Ureter (tissue), 1 donor: ENCODE measurements at places on chromosomes 2 and 18.

DNA sequence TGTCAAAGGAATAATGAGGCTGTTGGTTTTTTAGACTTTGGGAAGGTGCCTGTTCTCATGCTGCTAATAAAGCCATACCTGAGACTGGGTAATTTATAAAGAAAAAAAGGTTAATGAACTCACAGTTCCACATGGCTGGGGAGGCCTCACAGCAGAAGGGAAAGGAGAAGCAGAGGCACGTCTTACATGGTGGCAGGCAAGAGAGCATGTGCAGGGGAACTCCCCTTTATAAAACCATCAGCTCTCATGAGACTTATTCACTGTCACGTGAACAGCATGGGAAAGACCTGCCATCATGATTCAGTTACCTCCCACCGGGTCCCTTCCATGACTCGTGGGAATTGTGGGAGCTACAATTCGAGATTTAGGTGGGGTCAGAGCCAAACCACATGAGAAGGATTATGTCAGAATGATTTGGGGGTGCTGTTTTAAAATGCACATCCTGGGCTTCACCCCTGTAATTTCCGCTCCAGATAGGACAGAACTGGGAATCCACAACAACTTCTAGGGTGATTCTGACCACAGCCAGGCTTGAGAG, 37.8 kb downstream of the TCF7L1 start:
- DNase-seq = no peak

DNA sequence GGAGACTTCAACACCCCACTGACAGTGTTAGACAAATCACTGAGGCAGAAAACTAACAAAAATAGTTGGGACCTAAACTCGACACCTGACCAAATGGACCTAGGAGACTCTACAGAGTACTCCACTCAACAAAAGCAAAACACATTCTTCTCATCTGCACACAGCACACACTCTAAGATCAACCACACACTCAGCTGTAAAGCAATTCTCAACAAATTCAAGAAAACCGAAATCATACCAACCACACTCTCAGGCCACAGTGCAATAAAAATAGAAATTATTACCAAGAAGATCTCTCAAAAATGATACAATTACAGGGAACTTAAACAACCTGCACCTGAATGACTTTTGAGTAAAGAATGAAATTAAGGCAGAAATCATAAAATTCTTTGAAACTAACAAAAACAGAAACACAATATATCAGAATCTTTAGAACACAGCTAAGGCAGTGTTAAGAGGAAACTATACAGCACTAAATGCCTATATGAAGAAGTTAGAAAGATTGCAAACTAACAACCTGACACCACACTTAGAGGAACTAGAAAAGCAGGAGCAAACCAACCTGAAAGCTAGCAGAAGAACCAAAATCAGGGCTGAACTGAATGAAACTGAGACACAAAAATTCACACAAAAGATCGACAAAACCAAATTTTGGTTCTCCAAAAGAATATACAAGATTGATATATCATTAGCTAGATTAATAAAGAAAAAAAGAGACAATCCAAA, 46.3 kb downstream of the RTTN start:
- DNase-seq = no peak

DNA sequence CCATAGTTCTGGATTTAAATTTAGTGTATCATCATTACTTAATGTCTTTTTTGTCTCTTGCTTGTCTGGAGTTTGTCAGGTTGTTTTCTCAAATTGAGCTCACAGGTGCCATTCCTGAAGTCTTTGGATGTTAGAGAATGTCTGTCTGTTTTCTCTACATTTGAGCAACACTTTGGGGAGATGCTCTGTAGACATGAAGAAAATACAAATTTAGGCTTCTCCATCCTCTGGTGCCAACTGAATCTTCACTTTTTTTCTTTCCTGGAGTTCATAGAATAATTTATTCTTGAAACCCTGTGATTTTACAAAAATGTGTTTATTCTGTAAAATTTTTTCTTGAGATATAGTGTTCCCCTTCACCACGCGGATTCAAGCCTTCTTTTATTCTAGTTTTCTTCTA, 256.4 kb upstream of the HDAC4 start:
- no peak for DNase-seq

DNA sequence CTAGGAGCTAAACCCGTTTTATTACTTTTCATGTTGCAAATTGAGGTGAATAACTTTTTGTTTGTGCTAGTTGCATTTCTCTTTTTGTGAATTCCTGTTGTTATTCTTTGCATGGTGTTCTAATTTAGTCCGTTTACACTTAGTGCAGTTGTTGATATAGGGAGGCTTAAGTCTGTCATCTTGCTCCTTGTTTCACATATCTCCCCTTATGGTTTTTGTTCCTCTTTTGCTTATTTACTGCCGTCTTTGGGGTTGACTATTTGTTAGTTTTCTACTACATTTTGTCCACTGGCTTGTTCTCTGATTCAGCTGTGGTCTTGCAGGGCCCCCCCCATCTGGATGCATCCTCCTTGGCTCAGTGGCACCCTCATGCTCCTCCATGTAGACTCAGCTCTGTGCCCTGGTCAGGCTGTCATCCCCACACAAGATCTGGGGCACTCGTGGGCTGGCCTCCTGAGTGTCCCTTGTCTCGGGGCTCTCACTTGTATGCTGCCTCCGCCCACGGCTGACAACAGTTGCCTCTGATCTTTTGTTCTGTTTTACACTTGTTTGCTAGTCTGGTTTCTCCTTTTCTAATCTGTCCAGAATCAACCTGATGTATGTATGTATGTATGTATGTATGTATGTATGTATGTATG, 42.9 kb upstream of the ASB1 start:
- no peak for DNase-seq

DNA sequence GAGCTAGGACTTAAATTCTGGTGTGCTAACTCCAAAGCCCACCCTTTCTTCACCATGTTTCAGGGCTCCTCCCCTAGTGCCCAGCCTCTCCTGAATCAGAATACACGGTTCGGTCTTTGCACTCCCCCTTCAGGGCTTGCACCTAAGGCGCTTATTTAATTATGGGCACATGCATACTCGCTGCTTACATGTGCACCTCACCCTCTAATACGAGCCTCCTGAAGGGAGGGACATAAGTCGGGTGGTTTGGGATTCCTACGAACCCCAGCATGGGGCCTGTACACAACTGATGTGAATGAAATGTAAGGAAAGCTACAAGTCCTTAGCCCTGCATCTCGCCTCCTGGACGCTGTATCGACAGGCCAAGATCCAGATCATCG, 435 bp downstream of the IFT172 start:
- DNase-seq = no peak

- DNase-seq = no peak
Measured at GRCh38 chr18:55404136-55404830, 183.7 kb downstream of the TCF4 start.

GRCh38 chr2:144854596-144854995, 334.7 kb upstream of the ZEB2 start:
- no peak for DNase-seq

- no peak for DNase-seq
Measured at GRCh38 chr2:25790074-25790790, 88.1 kb downstream of the ASXL2 start.

GRCh38 chr2:170744248-170745002, 25.8 kb upstream of the ERICH2 start:
- DNase-seq = no peak

- peak; percentile 41 for DNase-seq
Measured at GRCh38 chr2:26649992-26650712, 9.0 kb upstream of the CIB4 start.

DNA sequence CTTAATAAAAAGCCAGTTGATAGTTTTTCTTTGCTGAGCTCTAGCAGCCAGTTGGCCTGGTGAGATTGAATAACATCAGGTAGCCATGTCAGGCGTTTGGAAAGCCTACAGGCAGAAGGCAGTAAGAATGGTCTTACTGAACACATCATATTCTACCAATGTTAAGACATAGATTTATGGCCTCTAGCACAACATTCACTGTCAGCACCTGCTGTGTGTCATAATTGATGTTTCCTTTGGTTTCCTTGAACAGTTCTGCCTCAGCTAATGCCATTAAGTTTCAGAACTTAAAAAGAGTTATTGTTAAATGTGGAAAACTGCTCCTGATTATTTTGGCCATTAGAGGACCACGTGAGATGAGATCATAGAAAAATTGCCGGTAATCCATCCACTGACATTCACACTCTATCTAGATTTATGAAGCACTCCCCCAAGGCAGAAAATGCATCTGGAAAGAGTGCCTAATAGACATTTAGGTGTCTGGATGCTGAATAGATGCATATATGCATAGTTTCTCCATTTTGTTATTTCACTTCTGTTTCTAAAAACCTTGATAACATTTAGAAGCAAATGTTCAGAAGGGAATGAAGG, 434.7 kb downstream of the PTPRM start:
- DNase-seq = no peak

GRCh38 chr2:219056896-219057708, 3.6 kb downstream of the IHH start:
- DNase-seq = no peak

DNA sequence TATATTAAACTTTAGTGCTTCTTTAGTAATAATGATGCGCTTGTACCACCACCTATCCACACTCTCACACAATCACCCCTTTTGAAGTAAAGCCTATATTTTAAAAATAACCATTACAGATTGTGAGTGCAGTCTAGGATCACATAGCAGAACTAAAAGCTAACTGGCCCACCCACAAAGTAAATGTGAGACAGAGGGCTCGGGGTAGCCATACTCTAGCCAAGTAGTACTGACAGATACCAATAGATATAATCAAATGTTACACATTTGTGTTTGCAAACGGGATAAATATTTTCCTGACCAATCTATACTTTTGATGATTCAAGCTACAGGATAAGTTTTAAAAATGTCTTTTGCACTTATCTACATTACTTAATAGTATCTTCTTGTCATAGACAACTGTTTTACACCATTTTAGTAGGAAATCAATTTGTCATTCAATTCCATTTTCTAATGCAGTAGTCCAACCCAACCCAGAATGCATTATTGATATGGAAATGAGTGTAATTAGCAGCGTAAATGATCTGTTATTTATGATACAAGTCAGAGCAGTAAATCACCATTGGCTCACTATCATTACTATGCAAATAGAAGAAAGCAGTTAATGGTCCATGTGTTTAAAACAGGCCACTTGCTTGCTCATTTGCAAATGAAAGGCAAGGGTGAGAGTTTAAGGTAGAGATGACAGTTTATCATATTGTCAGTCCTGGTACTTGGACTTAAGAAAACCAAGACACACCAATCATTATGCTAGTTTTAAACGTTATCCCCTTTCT, 111.8 kb downstream of the ERBB4 start:
- DNase-seq = no peak

- DNase-seq = peak; percentile 67
Measured at GRCh38 chr2:46296216-46296839, 879 bp upstream of the EPAS1 start.

- no peak for DNase-seq
Measured at GRCh38 chr2:62382757-62383156, 123.2 kb downstream of the TMEM17 start.

DNA sequence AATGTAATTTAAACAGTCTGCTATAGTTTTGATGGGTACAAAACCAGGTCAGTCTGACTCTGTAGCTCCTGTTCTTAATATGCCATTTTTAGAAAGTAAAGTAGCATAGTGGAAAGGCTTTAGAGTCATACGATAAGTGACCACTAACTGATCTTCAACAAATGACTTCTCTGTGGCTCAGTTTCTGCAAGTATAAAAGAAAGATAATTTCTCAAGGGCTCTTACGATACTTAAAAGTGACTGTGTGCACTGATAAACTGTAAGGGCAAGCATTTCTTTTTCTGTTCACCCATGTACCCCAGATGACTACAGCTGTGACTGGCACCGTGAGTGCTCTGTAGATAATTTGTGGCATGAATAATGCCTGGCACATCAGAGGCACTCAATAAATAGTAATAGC, 178.7 kb downstream of the LCLAT1 start:
- no peak for DNase-seq

DNA sequence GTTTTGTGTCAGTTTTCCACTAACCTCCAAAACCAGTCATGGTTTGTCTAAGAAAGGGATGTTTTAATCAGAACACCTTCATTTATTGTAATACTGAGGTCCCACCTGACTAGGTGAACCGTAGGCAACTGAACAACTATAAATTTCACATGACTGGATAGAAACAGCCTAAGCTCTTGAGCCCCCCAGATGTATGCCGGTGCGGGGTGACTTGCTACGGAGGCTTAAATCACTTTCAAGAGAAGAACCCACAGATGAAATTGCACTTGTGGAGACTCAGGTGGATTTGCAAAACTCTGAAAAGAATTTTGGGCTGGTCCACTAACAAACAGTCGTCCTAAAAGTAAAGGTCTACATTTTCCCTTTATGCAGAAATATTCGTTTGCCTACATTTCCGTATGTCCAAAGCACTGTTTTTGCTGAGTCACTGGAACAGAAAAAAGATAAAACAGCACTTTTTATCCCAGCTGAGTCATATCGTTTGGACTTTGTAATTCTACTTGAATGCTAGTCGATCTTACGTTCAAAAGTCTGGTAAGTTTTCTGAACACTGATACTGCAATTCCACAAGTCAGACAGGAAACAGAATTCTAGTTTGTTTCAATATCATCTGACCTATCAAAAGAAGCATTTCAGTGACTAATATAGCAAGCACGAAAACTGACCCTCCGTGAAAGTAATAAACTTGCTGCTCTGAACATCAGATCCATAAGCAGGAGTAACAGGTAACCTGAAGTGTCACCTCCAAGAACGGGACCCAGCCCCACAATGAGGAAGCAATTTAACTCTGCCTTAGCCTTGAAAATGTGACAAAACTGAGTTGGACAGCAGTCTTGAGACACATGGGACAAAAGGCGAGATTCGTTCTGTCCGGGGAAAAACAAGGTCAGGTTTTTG, 18.1 kb downstream of the ZNF516 start:
- DNase-seq = no peak

DNA sequence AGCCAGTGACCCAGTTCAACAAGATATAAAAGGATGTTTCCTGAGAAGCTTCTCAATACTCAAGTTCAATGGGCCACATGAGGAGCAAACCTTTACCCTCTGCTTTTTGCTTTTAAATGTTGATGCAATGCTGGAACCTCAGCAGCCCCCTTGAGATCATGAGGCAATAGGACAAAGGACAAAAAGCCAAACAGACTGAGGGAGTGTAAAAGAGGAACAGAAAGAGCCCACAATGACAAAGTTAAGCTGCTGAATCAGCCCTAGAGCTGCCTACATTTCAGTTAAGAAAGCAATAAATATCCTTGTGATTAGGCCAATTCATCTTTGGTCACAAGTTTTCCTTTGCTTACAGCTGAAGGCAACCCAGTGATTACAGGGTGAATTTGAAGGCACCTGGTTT, 76.9 kb downstream of the MRO start:
- no peak for DNase-seq

DNA sequence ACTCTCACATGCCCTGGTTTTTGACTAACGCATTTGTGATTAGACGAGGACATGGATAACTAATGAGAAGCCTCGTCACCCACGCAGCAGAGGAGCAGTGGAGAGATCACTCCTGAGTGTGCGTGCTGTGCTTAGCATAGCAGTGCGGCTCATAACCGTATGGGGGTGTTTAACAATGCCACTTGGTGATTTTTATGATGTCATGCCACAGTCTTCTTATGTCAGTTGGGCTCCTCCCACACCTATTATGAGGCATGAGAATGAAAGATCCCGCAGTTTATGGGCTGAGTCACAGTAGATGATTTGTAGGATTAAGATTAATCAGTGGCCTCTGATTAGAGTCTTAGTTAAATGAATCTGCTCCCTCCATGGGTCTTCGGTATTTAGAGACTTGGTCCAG, 2.5 kb upstream of the SMIM21 start:
- no peak for DNase-seq
